ENCODE measurements at places on chromosomes 5 and 9.

GRCh38 chr5:174664180-174664850 lies 60.1 kb upstream of the MSX2 start:
- DNase-seq = no peak

- no peak for DNase-seq
These were observed 27.7 kb downstream of the PTCD2 start for GRCh38 chr5:72347801-72348308.

DNA sequence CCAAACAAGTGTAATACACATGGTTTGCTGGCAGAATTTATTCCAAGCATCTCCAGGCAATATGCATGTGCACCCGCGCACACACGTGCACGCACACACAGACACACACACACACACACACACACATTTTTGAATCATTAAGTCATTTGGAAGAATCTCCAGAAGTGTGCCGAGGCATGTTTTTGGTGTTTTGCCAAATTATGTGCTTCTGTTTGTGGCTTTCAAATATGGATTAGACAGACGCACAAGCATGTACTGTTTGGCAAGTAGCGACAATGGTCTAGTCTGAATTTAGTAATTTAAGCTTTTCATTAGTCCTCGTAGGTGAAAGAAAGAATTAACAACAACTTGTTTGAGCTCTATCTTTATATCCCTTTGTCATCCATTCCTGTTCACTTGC lies 36.7 kb downstream of the NFIB start:
- DNase-seq = no peak

DNA sequence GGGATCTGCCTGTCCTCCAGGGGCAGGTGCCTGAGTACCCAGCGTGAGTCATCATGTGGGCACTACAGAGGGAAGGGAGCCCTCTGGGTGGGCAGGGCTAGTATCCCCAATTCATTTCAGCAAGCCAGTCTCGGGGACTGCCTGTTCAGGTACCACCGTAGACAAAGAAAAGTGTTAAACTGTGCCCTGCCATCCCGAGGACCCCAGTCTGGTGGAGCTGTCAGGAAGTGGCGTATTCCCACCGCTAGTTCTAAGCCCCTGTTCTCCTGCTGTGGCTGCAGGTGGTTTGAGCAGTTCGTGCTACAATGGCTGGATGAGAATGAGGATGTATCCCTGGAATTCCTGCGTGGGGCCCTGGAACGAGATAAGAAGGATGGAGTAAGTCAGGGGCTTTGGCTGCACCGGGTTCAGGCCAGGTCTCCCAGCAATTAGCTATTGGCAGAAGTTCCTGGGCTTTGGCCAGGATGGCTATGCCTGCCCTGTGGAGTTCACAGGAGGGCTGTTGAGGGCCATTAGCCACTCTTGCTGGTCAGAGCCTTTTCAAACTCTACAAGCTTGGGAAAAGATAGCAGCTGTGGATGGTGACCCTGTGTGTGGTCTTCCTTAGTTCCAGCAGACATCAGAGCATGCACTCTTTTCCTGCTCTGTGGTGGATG lies 93.2 kb upstream of the RUSC2 start:
- DNase-seq = no peak

GRCh38 chr9:133735415-133735775 lies 2.8 kb downstream of the SARDH start:
- no peak for DNase-seq

- DNase-seq = no peak
These were observed 91.4 kb downstream of the ANGPTL2 start for GRCh38 chr9:127030814-127031740.

DNA sequence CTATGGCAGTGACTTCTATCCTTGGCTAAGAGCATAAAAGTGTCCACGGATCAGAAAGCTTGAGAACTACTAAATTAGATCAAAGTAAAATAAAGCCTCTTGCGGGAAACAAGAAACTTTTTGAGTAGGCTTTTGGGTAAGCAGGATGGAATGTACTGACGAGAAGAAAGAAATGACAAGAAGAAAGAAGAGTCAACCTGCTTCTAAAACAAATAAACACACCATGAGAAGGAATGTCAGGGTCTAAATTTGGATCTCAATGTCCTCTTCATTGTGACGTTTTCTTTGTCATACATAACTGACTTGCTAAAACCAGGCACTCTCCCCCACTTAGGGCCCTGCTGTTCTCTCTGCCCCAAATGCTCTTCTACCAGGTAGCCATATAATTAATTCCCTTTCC lies 290.1 kb upstream of the PTGER4 start:
- DNase-seq = no peak

DNA sequence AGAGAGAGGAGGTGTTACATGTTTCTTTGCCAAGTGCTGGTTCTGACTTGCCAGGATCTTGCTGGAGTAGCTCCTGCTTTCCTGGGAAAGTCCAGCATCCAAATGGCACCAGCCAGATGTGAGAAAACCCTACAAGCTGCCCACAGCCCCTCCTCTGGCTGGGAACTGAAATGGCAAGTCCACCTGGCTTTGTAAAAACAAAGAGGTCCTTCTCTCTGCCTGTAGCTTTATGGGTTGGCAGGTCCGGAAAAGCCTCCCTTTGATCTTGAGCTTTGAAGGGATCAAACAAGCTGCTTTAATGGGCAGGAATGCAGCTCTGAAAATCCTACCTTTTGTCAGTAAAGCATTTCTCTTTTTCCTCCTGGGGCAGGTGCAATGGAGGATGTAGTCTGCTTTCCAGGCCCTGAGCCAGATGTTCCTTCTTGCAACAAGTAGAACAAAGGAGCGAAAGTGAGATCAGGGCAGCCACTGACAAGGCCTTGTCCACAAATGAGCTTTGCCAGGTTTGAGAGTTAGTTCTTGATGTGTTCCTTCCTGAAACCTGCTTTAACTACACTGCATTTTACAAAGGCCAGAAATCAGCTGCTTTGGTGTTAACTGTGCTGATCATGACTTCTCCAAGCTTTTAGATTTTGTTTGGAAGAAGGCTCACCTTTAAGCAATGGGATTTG lies 456.7 kb downstream of the ZNF608 start:
- DNase-seq = no peak

DNA sequence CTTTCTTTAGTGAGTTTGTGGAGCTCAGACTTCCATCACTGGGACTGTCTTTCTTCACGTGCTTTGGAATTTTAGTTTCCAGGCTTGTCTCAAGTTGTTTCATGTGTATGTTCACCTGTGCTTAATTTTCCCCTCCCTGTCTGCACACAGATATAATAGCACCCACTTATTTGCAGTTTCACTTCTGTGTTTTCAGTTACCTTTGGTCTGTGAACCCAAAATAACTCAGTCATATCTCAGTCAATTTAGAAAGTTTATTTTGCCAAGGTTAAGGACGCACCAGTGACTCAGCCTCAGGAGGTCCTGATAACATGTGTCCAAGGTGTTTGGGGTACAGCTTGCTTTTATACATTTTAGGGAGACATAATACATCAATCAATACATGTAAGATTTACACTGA lies 330.4 kb downstream of the ICE1 start:
- DNase-seq = no peak

- DNase-seq = no peak
These were observed 24.8 kb upstream of the SMC2 start for GRCh38 chr9:104069288-104069687.

DNA sequence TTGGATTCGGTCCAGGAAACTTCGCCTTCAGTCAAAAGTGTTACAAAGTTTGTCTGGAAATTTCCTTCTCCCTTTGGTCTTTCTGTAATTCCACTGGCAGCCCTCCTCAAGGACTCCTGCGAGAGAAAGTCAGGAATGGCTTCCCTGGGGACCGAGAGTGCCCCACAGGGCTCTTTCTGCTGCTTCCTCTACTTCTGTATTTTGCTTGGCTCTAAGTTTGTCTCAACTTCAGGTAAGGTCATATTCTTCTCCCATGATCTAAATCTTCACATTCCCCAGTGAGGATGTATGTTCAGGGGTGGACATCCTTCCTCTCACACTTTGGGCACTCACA lies 10.3 kb upstream of the RIOK2 start:
- DNase-seq = no peak
